PC-3 (cell line): ENCODE measurements at places on chromosomes 16 and 17. TPM values are rescaled to one million over a fixed set of nuclear protein-coding genes. Genes with fewer than 3 reads are reported as not detected.

GRCh38 chr17:32261936-32262510, 3.6 kb upstream of the RHBDL3 start:
- DNase-seq: no peak
- H3K4me1 ChIP-seq: no peaks in the 10 kb centered on the region
- no peaks in the 10 kb centered on the region for H3K36me3 ChIP-seq
- H3K27ac ChIP-seq: no peak overlapping the region
- no peak overlapping the region for H3K4me3 ChIP-seq

The MAPT gene
- 2.7 and 3.6 TPM in 2 replicates for total RNA-seq

The SLC5A11 gene
- 0.51 TPM in 1 of 2 replicates, not detected in the other for total RNA-seq

The USP6 gene
- total RNA-seq: not detected in 2 replicates

- no peaks in the 10 kb centered on the region for H3K36me3 ChIP-seq
- peaks cover 4% of the 10 kb centered on the region; the same call in 1 of the 2 replicates for H3K4me1 ChIP-seq
- H3K27me3 ChIP-seq: no peaks in the 10 kb centered on the region
- H3K4me3 ChIP-seq: no peak overlapping the region
Measured at GRCh38 chr16:27281243-27281642, 12.7 kb upstream of the NSMCE1 start.
